CD4-positive, alpha-beta T cell treated with Interleukin-1 beta for 1 hour (primary cell): ENCODE measurements at places on chromosomes 13 and 19.

GRCh38 chr13:76715621-76716020 lies 170.6 kb downstream of the KCTD12 start:
- no peak for DNase-seq

DNA sequence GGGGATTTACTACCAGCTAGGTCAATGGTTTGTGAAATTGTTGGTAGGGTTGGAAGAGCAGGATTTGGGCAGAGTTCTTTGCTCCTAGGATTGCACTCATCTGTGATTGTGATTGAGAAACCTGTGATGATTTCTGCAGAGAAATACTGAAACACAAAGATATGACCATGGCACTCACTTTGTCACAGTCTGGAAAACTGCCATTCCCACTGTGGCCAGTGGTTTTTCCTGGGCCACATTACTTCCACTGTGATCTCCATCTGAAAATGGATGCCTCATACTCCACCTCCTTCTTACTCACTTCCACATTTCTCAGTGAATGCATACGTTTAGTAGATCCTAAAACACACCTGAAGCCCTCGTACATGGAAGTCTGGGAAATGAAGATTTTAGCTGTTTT lies 593.2 kb downstream of the LMO7 start:
- no peak for DNase-seq

- no peak for DNase-seq
Measured at GRCh38 chr19:31498781-31499180, 149.5 kb upstream of the TSHZ3 start.

DNA sequence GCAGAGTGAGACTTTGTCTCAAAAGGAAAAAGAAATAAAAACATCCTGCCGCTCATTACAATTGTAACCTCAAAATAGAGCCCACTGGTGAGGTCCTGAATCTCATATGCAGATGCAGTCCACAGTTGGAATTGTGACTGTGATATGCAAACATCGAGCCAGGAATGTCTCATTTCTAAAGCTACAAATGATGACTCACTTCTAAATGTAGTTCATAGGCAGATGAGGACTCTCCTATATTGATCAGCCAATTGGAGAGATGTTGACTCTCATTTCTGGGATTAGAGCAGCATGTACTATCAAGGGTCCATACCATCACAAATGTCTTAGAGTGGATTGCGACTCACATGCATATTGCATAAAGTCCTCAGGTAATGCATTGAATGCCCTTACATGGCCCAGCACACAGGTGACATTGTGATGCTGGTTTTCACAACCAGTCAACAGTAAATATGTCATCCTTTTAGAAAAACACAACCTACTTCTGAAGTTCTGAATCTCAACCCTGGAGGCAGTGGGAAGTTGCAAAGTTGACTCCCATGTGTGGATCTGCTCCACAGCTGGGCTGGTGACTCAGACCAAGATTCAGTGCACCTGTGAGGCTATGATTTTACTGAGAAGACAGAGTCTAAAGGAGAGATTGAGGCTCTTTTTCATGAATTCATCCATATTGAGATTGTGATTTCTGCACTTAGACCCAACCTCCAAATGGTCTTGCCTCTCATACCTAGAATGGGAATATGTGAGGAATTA lies 16.9 kb upstream of the ZNF254 start:
- DNase-seq = no peak

GRCh38 chr13:32423592-32423991 lies 4.3 kb downstream of the N4BP2L1 start:
- no peak for DNase-seq

GRCh38 chr13:62710787-62711186 lies 1295.1 kb upstream of the PCDH20 start:
- no peak for DNase-seq

DNA sequence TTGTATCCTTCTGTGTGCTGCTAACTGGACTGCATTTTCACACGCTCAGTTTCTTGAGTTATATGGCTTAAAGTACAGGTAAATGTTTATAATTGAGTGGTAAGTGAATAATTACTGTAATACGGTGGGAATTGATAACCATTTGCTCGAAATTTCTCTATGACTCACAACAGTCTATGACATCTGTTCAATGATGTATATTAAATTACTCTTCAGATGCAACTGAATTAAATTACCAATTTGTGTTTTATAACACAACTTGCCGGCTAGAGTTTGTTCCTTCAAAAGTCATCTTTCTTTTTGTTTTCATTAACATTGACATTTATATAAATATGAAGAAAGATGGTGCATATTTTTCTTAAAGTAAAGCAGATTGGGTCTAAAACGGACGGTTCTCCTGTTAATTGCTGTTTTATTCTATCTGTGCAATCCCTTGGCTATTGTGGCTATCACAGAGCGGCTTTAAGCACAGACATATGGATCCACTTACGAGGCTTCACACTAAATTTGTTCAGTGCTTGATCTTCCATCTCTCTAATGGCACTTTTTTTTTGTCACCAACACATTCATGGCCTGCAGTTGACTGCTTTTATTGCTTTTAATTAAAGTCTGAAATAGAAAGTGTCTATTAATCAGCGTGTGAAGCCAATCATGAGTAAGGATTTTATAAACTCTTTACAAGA lies 1291.6 kb upstream of the SLC10A2 start:
- DNase-seq = no peak

- DNase-seq = no peak
Measured at GRCh38 chr13:48184260-48184659, 48.7 kb upstream of the ITM2B start.

- no peak for DNase-seq
Measured at GRCh38 chr19:1163934-1164683, 10.0 kb downstream of the SBNO2 start.
